ENCODE measurements at places on chromosomes 11 and 22.
A peak's percentile ranks its signal among the peaks of the same experiment; 100 is the strongest.

GRCh38 chr11:132904607-132905006, 627.7 kb downstream of the OPCML start:
- DNase-seq, result no peak

- DNase-seq, result peak; percentile 60
Observed at GRCh38 chr22:46734830-46735453, 3.1 kb downstream of the CERK start.

- no peak for DNase-seq
Observed at GRCh38 chr22:19955241-19956128, 13.9 kb upstream of the TXNRD2 start.

- DNase-seq, result no peak
Observed at GRCh38 chr11:126476977-126477376, 121.5 kb downstream of the ST3GAL4 start.

- DNase-seq, result peak; percentile 46
Observed at GRCh38 chr11:12200279-12200990, 90.0 kb downstream of the MICAL2 start.

GRCh38 chr11:76365038-76365679, 15.8 kb downstream of the THAP12 start:
- DNase-seq, result no peak
